ENCODE measurements at places on chromosomes 5 and 9.

DNA sequence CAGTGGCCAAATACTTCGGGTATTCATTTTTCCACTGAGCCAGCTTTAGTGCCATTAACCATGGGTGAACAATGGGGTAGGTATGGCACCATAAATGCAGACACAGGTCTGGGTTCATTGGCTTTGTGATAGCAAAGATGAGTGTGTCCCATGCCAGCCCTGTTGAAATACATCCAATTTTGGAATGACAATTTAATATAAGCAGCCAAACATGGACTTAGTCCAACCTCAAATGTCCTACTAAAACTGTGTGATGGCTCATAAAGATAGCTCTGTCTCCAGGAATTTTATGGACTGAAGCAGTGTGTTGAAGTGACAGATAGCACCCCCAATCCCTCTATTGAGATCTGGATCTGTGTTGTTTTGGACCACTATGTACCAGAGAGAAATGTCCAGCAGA, 514.9 kb downstream of the RASEF start:
- no peak for DNase-seq

DNA sequence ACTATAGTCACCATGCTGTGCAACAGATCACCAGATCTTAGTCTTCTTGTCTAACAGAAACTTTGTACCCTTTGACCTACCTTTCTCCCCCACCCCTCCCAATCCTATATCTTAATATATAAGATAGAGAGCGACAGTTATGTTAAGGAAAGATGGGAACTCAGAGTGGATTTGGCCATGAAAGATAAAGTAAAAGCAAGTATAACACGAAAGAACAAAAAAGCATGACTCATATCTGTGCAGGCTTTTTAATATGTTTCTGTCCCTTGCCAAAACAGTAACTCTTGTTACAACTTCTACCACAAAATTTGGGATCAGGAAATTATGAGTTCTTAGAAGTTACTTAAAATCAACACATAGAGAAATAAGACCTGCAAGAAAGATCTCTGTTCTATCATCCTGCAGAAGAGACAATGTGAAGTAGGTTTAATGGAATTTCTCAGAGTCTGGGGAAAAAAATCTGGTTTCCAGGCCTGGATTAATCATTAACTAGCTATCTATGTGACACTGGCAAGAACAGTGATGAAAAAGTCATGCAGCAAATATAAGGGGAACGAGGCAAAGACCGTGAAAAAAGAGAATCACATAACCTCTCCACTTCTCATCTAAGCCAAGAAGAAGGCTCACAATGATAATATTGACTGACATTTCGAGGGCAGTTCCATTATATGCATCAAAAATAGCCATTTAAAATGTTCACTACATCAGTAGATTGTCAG, 18.6 kb downstream of the BAAT start:
- DNase-seq = no peak

DNA sequence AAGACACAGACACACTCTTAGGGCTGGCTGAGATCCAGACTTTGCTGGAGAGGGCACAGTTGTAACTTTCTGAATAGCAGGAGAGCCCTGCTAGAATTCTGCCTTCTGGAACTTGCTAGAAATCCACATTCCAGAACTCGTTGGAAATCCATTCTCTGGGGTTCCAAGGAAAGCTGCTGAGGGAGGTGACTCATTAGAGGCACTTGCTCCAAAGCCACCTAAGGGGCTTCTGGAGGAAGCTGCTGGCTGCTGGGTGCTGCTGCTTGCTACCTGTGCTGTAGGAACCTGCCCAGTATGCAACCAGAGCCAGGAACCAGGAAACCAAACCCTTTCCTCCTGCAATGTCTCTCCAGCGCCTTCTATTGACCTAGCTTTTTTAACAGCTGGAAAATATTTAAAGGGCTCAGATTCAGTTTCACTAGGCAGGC, 4.1 kb upstream of the TLE4 start:
- DNase-seq = no peak

DNA sequence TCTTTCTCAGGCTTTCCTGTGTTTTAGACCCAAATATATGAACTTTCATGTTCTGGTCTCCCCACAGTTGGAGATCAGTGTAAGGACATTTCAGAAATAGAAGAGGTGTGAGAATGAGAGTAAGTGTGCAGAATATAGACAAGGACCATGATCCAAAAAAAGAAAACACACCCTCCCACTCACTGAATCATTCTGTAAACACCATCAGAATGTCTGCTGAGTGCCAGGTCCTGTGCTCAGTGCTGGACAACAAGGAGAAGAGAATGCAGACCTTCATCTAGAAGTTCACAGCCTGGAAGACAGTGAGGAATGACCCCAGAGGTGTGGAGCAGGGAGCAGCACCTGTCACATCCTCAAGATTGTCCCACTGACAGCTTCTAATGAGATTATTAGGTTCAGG, 19.1 kb upstream of the SH3RF2 start:
- DNase-seq = no peak

DNA sequence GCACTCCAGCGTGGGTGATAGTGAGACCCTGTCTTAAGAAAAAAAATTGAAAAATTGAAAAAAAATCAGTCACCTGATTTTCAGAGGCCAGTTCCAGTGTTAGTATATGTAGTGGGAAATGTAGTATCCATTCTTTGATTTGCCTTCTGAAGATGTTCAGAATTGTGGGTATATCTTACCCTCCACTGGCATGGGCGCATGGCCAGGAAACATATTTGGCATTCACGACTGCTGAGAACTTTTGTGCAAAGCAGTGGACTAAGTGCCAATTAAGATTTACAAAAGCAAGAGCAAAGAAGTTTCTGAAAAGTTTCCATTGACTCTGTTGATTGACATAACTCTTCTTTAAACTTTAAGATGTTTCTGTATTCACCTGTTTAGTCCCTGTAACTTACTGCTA, 2.4 kb downstream of the CAVIN4 start:
- DNase-seq = no peak

DNA sequence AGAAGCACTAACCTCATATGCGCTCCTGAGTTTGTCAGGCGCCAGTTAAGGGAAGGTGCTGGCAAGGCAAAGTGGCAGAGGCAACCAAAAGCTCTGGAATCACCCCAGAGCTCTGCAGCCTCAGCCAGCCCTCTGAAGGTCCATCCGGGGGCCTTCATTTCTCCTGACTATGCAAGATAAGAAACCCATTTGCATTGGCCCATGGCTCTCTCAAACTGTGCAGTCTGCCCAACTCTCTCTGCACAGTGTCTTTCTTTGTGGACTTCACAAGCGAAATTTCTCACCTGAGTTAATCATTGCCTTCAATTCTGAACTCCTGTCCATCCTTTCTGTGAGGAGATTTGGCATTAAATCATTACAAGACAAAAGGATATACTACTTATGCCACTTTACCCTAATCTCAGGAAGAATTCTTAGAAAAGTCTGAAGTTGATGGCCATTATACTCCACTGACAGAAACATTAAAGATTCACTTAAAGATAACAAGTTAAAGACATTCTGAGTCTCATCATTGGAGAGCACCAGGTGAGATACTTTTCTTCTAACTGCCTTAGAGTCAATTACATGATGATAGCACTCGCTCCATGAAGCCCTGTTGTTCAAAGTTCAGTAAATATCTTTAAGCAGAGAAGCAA, 235.6 kb downstream of the SPOCK1 start:
- no peak for DNase-seq

DNA sequence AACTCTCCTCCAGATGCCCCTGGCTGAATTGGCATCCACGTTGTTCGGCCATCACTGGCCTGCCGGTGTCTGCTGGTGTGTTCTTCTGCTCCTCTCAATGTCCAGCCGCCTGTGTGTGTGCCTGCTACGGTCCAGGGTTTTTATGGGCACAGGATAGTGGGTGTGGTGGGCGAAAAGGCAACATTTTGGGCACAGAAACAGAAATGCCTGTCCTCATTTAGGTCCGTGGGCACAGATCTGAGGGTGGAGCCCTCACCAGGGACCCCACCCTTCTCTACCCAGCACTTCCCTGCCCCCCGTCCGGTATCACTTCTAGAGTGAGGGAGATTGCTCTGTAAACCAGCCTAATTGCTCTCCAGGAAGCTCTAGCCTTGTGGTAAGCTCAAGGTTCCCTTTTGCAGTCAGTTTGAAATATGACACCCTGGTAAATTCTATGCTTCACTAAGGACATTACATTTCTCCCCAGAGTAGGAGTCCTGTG, 410.1 kb downstream of the MAT2B start:
- DNase-seq = no peak

GRCh38 chr5:181151146-181151545, 3.8 kb downstream of the OR2V2 start:
- no peak for DNase-seq

DNA sequence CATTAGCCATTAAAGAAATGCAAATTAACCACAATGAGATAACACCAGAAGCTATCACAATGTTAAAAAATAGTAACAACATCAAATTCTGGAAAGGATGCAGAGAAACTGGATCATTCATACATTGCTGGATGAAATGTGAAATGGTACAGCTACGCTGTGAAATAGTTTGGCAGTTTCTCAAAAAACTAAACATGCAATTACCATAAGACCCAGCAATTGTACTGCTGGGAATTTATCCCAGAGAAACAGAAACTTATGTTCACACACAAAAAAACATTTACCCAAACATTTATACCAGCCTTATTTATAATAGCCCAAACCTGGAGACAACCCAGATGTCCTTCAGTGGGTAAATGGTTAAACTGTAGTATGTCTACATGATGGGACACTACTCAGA, 592.9 kb downstream of the ZNF608 start:
- no peak for DNase-seq

GRCh38 chr9:38227061-38227540, 158.1 kb upstream of the SHB start:
- DNase-seq = peak; percentile 21

DNA sequence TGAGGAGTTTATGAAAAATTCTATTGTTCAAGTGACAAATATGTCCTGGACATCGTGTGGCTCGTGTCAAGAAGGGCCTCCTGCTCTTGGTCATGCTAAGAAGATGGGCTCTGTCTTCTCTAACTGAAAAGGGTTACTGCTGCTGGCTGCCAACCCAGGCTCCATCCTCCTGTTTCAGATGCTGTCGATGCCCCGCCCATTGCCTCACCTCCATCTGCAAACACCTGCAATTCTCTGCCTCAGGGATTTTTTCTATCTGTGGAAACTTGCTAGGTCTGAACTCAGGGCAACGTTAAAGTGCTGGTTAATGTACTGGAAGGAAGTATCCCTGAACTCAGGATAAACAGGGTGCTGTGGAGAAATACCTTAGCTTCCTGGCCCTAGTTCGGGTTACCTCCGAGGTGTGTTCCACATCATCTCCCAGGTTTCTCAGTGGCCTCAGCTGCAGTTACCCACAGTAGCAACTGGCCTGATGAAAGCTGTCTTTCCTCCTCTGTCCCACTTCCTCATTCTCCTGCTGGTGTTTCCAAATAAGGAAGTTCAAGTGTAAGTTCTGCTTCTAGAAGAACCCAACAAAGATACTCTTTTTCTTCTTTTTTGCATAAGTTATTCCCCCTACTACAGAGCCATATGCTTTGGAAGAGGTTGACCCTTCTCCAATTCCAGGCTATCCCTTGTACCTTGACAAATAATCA, 151.7 kb upstream of the SMIM23 start:
- DNase-seq = no peak

- DNase-seq = no peak
Measured at GRCh38 chr9:89690334-89690912, 85.6 kb downstream of the GADD45G start.

DNA sequence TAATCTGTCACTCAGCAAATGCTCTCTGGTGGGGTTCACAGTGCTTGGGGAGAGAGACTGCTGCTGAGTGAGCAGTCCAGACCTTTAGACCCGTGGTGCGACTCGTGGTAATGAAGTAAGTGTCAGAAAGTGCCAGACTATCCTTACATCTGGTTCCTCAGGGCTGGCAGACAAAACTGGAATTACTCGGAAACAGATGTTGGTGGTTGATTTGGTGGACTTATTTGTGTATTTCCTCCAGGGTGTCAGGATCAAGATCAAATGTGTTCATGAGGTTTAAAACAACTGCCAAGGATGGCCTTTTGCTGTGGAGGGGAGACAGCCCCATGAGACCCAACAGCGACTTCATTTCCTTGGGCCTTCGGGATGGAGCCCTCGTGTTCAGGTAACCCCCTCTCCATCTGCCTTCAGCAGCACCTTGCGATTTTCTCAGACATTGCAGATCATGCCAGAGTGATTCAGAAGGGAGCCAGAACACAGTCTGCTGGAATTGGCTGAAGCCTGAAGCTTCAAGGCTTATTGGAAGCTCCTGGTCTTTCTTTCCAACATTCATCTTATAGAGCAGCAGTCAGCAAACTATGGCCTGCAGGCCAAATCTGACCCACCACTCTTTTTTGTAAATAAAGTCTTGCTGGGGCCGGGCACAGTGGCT, 105.2 kb downstream of the LIFR start:
- DNase-seq = no peak

DNA sequence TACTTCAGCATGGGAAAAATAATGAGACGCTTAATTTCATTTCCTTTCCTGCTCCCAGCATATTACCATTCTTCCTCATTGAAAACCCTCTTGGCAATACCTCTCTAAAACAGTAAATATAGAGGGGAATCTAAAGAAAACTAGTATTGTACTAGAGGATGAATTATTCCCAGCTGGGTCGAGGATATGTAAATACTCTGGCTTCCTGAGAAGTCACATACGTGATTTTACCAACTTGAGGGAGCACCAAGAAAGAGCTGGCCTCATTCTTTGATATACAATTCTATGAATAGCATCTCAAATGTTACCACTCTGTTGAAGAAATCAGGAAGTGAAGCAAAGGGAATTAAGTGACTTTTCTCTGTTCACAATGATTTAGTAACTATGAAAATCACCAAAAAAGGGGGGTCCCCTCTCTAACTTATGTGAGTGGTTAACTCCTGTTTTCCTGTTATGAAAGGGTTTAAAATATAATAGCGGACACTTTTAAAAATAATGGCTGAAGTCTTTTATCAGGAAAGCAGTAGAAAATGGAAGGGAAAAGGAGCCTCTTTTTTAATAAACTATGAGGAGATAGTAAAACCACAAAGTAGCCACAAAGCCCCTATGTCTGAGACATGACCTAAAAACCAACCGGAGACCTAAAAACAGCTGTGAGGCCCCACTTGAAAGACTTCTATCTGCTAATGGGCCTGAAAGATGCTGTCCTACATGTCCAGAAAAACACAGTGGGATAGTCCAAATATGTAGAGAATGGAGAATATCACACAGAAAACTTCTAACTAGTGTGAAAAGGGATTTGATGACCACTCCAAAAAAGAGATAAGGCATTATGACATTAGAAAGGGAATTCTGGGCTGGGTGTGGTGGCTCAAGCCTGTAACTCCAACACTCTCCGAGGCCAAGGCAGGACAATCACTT, 42.6 kb downstream of the LPAR1 start:
- no peak for DNase-seq

DNA sequence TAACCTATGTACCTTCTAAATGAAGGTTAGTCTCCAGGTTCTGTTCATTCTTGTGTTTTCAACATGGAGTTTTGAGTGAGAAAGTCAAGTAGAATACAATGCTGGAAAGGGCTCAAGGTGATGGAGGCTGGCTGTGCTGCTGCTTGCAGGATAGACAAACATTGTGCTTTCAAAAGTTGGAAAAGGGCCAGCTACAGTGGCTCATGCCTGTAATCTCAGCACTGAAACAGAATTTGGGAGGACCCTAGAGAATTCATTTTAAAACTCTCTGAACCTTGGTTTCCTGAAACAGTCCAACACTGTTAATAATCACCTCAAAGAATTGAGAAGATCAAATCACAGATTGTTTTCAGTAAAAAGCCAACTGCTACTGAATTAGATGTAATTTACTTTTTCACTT, 15.4 kb upstream of the IARS1 start:
- DNase-seq = no peak

All from stimulated activated CD8-positive, alpha-beta memory T cell treated with anti-CD3 and anti-CD28 coated beads, Interleukin-7, amount 100 ng/mL, for 24 hours (primary cell).